Purkinje cell (primary cell): ENCODE measurements at places on chromosomes 11 and 22. TPM values are rescaled to one million over a fixed set of nuclear protein-coding genes. Genes with fewer than 3 reads are reported as not detected.

TRIM49C gene
- polyA plus RNA-seq, result not detected in 2 replicates

RTN4R gene
- polyA plus RNA-seq, result 0.48 and 2.7 TPM in 2 replicates

HNRNPUL2 gene
- 6.1 and 11.6 TPM in 2 replicates for polyA plus RNA-seq

TCP11L1 gene
- 6.5 and 6.7 TPM in 2 replicates for polyA plus RNA-seq

SGSM1 gene
- polyA plus RNA-seq, result 0.84 and 1.3 TPM in 2 replicates

HOATZ gene
- polyA plus RNA-seq, result not detected in 2 replicates

CYTH4 gene
- not detected in 2 replicates for polyA plus RNA-seq

C22orf31 gene
- 0.34 TPM in 1 of 2 replicates, not detected in the other for polyA plus RNA-seq

ALX4 gene
- not detected in 2 replicates for polyA plus RNA-seq

SMTN gene
- 7.3 and 8.9 TPM in 2 replicates for polyA plus RNA-seq

BAD gene
- 9.3 and 18.9 TPM in 2 replicates for polyA plus RNA-seq

EED gene
- polyA plus RNA-seq, result 33.9 and 36.0 TPM in 2 replicates

PRG3 gene
- not detected in 2 replicates for polyA plus RNA-seq

OR52E6 gene
- not detected in 2 replicates for polyA plus RNA-seq

STK33 gene
- polyA plus RNA-seq, result 3.4 and 6.0 TPM in 2 replicates

SHANK2 gene
- 27.9 and 39.4 TPM in 2 replicates for polyA plus RNA-seq

TOB2 gene
- polyA plus RNA-seq, result 2.6 and 3.0 TPM in 2 replicates

NLRP14 gene
- polyA plus RNA-seq, result 0.07 TPM in 1 of 2 replicates, not detected in the other

FGF3 gene
- polyA plus RNA-seq, result not detected in 2 replicates

TRPT1 gene
- polyA plus RNA-seq, result 15.5 and 43.1 TPM in 2 replicates

ELMOD1 gene
- 495 and 614 TPM in 2 replicates for polyA plus RNA-seq

GAL3ST3 gene
- polyA plus RNA-seq, result 8.7 and 19.5 TPM in 2 replicates

OR8H2 gene
- not detected in 2 replicates for polyA plus RNA-seq

GRK3 gene
- 0.98 and 5.4 TPM in 2 replicates for polyA plus RNA-seq

CHRNA10 gene
- not detected in 2 replicates for polyA plus RNA-seq

MUC6 gene
- polyA plus RNA-seq, result not detected in 2 replicates

RASD2 gene
- polyA plus RNA-seq, result 1.9 TPM in 1 of 2 replicates, not detected in the other

KDM4D gene
- 1.1 and 3.4 TPM in 2 replicates for polyA plus RNA-seq

FGF4 gene
- polyA plus RNA-seq, result not detected in 2 replicates

OR56A1 gene
- not detected in 2 replicates for polyA plus RNA-seq

UPK3A gene
- not detected in 2 replicates for polyA plus RNA-seq

LRP4 gene
- polyA plus RNA-seq, result 2.6 and 3.5 TPM in 2 replicates

PKNOX2 gene
- 0.36 and 2.1 TPM in 2 replicates for polyA plus RNA-seq

SLC29A2 gene
- polyA plus RNA-seq, result 0.52 and 0.69 TPM in 2 replicates

DERL3 gene
- polyA plus RNA-seq, result 2.3 and 2.5 TPM in 2 replicates

CASP4 gene
- polyA plus RNA-seq, result 1.3 and 4.1 TPM in 2 replicates

OR2AG1 gene
- 0.15 and 0.17 TPM in 2 replicates for polyA plus RNA-seq

POU2AF2 gene
- polyA plus RNA-seq, result not detected in 2 replicates

FOLR3 gene
- not detected in 2 replicates for polyA plus RNA-seq

CABP7 gene
- 6.6 and 11.0 TPM in 2 replicates for polyA plus RNA-seq

PNPLA3 gene
- 0.11 TPM in 1 of 2 replicates, not detected in the other for polyA plus RNA-seq

CLDN5 gene
- polyA plus RNA-seq, result 0.17 and 0.28 TPM in 2 replicates

NAALAD2 gene
- polyA plus RNA-seq, result 10.0 and 20.0 TPM in 2 replicates

BIK gene
- not detected in 2 replicates for polyA plus RNA-seq

MIOX gene
- polyA plus RNA-seq, result not detected in 2 replicates

TSSK2 gene
- not detected in 2 replicates for polyA plus RNA-seq

NCF4 gene
- polyA plus RNA-seq, result 1.2 TPM in 1 of 2 replicates, not detected in the other

IFT27 gene
- 48.3 and 68.6 TPM in 2 replicates for polyA plus RNA-seq
